Stimulated activated CD4-positive, alpha-beta T cell treated with anti-CD3 and anti-CD28 coated beads, Interleukin-2, amount 100 ng/mL, for 24 hours (primary cell): ENCODE measurements at places on chromosomes 5 and 9.

- DNase-seq, result no peak
Observed at GRCh38 chr5:36882250-36882649, 5.7 kb downstream of the NIPBL start.

DNA sequence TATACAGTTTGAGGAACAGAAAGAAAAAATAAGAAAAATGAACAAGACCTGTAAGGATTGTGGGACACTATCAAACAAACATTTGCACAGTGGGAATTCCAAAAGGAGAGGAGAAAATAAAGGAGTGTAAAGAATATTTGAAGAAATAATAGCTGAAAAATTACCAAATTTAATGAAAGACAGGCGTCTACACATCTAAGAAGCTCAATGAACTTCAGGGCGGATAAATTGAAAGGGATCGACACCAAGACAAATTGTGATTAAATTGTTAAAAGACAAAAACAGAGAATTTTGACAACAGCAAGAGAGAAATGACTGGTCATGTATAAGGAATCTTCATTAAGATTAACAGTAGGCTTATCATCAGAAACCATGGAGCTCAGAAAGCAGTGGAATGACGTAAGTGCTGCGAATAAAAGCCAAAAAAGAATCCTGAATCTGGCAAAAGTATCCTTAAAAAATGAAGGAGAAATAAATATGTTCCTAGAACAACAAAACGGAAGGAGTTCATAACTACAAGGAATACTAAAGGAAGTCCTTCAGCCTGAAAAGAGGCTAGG is 3.5 kb upstream of the SLC38A9 start:
- no peak for DNase-seq

GRCh38 chr9:120531683-120532300 is 48.2 kb downstream of the CDK5RAP2 start:
- no peak for DNase-seq

DNA sequence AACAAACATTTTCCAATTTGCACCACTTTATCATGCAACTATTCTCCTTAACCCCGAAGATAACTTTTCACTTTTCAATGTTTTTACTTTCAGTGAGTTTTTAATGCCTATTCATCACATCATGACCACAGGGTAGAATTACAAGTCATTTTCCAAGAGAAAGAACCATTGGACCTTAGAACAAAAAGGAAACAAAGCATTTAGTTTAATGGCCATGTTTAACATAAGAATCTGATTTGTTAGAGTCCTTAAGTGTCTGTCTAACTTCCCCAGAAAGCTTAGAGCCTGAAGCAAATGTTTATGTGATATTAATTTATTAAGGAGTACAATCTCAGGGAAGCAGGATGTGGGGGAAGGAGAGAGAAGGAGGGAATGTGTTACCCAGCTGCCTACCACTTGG is 325.8 kb upstream of the RIOK2 start:
- DNase-seq, result no peak

- no peak for DNase-seq
Observed at GRCh38 chr9:96524764-96525163, 74.8 kb downstream of the HABP4 start.

GRCh38 chr5:59795141-59795540 is 98.4 kb downstream of the PDE4D start:
- DNase-seq, result no peak

DNA sequence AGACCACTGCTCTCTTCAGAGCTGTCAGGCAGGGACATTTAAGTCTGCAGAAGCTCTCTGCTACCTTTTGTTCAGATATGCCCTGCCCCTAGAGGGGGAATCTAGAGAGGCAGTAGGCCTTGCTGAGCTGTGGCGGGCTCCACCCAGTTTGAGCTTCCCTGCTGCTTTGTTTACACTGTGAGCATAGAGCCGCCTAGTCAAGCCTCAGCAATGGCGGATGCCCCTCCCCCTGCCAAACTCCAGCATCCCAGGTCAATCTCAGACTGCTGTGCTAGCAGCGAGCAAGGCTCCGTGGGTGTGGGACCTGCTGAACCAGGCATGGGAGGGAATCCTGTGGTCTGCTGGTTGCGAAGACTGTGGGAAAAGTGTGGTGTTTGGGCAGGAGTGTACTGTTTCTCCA is 59.9 kb downstream of the CAVIN4 start:
- DNase-seq, result no peak

GRCh38 chr5:163569284-163569683 is 63.9 kb downstream of the MAT2B start:
- no peak for DNase-seq

DNA sequence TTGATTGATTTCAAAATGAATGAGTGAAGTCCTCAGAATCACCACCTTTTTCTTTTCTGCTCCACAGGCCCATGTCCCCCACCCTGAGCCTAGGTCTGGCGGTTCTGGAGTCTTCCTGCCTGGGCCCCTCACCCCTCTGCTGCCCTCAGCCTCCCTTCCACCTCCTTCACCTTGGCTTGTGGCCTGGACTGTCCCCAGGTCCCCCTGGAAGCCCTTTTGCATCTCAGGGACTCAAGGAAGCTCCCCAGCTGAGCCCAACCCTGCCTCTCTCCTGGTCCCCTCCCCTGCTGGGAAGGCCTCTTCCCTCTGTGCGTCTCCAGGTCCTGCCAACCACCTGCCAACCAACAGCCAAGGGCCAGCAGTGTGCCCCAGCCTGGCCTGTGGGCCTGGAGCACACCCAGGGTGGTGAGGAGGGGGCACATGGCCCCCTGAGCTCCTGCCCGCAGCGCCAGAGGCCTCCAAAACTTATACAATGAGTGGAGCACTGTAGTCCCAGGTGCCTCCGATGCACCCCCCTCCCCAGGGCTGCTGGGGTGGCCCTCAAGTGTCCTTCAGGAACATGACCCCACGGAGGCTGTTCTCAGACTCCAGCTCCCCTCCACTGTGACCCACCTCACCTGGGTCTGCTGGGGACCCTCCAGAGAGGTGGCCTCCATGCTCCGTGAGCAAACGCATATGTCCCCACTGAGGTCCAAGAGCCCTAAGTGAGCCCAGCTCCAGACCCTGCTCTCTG is 20.3 kb downstream of the GLT6D1 start:
- no peak for DNase-seq

GRCh38 chr9:101629636-101630035 is 34.9 kb upstream of the PPP3R2 start:
- no peak for DNase-seq

DNA sequence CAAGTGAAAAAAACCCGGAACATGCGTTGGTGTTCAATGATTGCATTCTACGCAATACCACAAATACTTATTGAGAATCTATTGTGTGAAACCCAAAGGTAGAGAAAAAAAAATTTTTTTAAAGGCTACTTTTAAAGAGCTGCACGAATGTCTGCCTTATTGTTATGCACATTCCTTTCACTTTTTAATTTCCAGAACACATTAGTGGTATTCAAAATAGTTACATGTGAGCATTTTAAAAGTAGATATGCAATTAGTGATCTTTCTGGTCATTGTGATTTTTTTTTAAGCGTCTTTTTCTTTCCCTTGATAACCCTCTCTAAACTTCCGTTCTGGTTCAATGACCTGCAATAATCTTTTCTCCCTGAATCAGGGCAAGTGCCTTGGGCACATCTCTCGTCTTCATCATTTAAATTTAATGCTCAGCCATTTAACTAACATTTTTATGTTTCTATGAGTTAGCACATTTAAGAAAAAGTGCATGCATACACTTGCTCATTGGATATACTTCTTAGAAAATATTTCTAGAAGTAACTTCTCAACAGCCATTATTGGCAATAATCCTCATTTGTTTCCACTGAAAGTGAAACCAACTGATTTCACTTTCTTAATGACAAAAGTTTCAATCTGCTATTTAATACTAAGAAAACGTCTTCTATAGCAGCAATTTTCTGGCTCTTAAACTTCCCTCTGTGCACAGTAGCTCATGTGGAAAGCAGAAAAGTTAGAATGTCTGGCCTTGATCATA is 80.3 kb downstream of the CDH6 start:
- no peak for DNase-seq

GRCh38 chr5:92119110-92119509 is 736.0 kb upstream of the ARRDC3 start:
- DNase-seq, result no peak

DNA sequence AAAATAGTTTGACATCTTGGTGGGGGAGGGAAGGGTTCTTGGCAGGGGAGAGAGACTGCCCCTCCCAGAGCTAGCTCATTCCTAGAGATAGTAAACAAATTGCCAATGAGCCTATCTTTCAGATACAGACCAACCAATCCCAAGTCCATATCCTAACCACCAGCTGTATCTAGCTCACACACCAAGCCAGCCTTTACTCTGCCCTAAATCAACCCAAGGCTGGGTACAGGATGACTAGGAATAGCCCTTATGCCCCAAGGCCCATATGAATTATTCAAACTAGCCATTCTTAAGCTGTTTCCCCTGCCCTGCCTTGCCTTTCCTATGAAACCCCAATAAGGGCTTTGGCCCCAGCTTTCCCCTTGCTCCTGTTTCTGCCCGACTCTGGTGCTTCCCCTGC is 281.3 kb upstream of the PANK3 start:
- DNase-seq, result no peak

- no peak for DNase-seq
Observed at GRCh38 chr5:8289779-8290178, 420.8 kb downstream of the MTRR start.

DNA sequence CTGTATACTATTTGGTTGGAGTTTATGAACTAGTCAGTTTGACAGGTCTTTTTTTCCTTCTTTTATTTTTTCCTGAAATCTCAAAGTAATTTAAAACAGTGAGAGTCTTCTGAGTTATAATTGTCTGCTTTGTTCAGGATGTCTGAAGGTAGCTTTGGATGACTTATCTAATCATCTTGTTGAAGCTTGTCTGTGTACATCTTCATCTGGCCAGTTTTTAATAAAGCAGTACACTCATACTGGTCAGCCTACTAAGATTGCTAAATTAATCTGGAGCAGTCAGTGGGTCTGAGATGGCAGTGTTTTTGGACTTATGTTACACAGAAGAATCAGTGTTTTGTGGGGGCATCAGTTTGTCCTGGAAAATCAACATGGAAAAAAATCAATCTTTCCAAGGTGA is 482.4 kb downstream of the CDH10 start:
- no peak for DNase-seq

GRCh38 chr9:114861922-114862605 is 56.2 kb upstream of the TNFSF15 start:
- DNase-seq, result no peak

- no peak for DNase-seq
Observed at GRCh38 chr9:78557540-78557939, 260.6 kb downstream of the PSAT1 start.

DNA sequence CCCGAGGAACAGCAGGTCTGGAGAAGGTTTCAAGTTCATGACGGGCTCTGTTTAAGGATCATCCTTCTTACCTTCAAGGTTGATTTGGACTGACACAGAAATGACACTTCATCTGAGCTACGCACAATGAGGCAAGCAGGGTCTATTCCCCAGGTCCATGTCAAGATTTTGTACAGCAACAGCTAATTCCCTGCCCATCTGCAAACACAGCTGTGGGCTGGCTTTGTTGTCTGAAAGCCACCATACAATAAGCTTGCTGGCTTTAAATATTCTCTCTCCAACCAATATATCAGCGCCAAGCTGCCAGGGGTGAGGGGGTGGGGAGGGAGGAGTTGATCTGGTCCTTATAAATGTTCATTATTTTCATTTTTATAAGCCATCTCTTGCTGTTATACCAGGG is 92.0 kb downstream of the OTULIN start:
- DNase-seq, result no peak

DNA sequence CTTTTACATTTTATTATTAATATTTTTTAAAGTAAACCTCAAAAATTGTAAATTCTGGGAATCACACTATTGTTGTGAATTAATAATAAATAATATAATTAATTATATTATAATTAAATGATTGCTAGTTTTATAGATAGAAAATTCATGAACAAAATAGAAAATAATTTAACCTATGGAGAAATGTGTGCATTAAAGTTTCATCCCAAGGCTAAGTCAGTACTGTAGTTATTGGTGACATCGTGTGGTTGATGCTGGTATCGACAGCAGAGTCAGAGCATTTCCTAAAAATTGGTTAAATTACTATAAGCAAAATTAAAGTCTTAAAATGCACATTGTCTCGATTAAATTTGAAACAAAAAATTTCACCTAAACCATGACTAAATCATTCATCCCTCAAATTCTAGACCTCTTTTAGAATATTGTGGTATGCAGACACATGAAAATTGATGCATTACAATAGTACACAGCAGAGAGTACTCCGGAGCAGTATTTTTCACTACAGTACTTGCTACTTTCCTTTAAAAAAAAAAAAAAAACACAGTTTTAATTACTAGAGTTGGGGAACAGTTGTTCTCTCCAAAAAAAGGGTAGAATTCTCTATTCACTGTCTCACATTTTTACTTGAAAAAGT is 73.9 kb downstream of the RORB start:
- DNase-seq, result no peak

DNA sequence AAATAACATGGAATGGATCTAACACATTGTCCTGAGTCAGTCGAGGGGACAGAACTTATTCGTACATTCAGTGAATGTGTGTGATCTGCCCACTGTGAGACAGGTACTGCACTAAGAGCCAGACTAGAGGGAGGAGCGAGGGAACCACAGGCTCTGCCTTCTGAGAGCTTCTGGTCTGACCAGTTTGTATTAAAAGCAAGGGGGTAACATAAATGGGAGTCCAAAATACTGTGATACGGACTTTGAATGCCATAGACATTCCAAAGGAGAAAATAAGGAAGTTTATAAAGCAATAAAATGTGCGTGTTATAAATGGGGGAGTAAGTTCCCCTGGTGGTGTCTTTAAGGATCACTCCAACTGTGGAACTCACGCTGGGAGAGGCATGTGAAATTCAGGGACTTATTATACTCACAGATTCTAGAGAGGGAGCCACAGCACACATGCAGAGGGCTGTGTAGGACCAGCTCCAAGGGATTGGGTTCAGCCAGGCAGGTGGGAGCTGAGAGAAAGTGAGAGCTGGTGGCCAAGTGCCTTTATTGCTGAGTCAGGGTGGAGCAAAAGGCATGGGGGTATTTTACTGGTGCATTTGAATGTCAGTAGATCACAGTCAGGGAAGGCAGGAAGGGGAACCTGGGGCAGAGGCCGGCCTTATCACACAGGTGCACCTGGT is 186.5 kb upstream of the WWC1 start:
- DNase-seq, result no peak

- DNase-seq, result no peak
Observed at GRCh38 chr5:128271859-128272464, 188.4 kb downstream of the SLC12A2 start.

GRCh38 chr9:126490214-126490631 is 123.5 kb upstream of the LMX1B start:
- no peak for DNase-seq

DNA sequence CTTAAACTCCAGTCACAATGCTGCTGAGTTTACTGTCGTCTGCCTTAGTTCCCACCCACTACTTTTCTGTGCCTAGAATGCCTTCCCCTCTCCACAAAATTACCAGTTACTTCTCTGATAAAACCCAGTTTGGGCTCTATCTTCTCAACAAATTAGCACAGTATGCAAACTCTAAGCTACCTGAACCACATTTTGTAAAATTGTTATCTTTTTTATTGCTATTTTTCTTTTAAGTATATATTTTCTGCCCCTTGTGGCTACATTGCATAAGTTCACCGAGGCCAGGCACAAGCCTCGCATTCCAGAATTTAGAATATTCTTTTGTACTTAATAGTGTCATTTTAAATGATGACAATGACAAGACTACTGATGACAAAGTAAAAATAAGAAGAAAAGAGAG is 60.0 kb downstream of the POU5F2 start:
- no peak for DNase-seq

GRCh38 chr9:92295240-92295790 is 1.8 kb upstream of the IARS1 start:
- DNase-seq, result no peak
